CD4-positive, alpha-beta memory T cell (primary cell): ENCODE measurements at places on chromosomes 11 and 22.

- H3K36me3 ChIP-seq = peaks cover 6% of the 10 kb centered on the region
- no peaks in the 10 kb centered on the region for H3K27me3 ChIP-seq
- DNase-seq = no peak
- H3K4me1 ChIP-seq = no peaks in the 10 kb centered on the region
Observed at GRCh38 chr22:44132724-44133123, 48.0 kb upstream of the PARVG start.

DNA sequence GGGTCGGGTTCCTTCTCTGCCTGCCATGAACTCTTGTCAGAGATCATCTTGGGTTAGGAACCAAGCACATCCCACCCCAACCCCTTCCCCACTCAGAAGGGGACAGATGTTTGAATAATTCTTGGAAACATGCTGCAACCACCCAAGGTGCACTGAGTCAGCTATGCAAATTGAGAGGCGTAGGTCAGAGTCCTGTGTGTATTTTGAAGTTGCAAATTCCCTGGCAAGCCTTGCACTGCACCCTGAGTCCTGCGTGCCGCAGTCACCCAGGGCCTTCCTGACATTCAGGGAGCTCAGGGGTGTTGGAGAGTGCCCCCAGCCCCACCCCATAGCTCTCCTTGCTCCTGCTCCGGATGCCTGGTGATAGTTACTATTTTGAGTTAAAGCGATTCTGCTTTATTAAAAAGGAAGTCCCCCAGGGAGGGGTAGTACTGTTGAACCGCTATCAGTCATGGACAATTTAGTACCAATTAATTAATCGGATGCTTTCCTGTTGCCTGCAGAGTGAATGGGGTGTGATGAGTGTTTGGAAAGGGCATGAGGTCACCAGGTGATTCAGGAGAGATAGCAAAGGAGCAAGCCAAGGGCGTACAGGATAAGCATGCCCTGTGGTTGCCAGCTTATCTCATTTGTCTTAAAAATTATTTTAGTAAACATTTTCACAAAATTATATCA, 123.7 kb downstream of the GRIK4 start:
- H3K36me3 ChIP-seq = no peaks in the 10 kb centered on the region
- H3K27ac ChIP-seq = no peak overlapping the region
- H3K27me3 ChIP-seq = no peaks in the 10 kb centered on the region
- no peaks in the 10 kb centered on the region for H3K4me1 ChIP-seq

- H3K36me3 ChIP-seq = no peaks in the 10 kb centered on the region
- H3K4me1 ChIP-seq = peaks cover 29% of the 10 kb centered on the region
- H3K27ac ChIP-seq = no peak overlapping the region
- H3K4me3 ChIP-seq = no peak overlapping the region
- no peaks in the 10 kb centered on the region for H3K27me3 ChIP-seq
- DNase-seq = no peak
Observed at GRCh38 chr11:78082146-78082545, 2.5 kb upstream of the NDUFC2 start.

DNA sequence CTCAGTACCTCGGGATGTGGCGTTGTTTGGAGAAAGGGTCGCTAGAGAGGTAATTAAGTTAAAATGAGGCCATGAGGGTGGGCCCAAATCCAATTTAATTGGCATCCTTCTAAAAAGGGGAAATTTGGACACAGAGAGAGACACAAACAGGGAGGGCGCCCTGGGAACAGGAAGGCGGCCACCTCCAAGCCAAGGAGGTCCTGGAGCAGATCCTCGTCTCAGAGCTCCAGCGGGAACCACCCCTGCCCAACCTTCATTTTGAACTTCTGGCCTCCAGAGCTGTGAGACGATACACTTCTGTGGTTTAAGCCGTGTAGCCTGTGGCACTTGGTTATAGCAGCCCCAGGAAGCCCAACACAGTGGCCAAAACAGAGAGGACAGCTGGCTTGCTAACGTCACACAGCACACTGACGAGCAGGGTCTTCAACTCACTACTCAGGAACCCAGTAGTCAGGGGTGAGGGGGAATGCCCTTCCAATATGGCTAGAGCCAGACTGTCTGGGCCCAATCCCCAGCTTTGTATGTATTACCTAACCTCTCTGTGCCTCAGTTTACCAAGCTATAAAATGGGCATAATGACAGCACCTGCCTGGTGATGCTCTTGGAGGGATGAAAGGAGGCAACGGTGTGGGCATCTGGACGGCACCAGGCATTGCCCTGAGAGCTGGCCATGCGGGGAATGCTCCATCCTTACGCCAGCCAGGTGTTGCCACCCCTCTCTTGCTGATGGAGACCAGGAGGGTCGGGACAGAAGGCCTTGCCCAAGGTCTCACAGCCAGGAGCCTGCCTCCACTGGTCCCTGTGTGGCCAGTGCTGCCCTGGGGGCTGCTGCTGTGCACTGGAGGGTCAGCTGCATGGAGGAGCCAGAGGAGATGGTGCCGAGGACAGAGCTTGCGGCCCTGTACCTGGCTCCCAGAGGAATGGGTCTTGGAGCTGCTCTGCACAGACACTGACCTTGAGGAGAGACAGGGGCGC, 53.3 kb upstream of the LINC01488 start:
- no peaks in the 10 kb centered on the region for H3K27me3 ChIP-seq
- DNase-seq = no peak
- H3K4me1 ChIP-seq = no peaks in the 10 kb centered on the region
- no peaks in the 10 kb centered on the region for H3K36me3 ChIP-seq

GRCh38 chr11:123110397-123110796, 48.5 kb upstream of the HSPA8 start:
- H3K36me3 ChIP-seq = no peaks in the 10 kb centered on the region
- no peaks in the 10 kb centered on the region for H3K27me3 ChIP-seq
- H3K4me3 ChIP-seq = no peak overlapping the region

- no peak overlapping the region for H3K4me3 ChIP-seq
- no peaks in the 10 kb centered on the region for H3K36me3 ChIP-seq
- H3K27me3 ChIP-seq = no peaks in the 10 kb centered on the region
Observed at GRCh38 chr11:125016413-125016812, 46.7 kb upstream of the SLC37A2 start.

- peaks cover 6% of the 10 kb centered on the region for H3K36me3 ChIP-seq
- no peak for DNase-seq
- peak overlapping the region; percentile 67 for H3K4me3 ChIP-seq
- no peaks in the 10 kb centered on the region for H3K27me3 ChIP-seq
Observed at GRCh38 chr11:65382804-65383368, 440 bp upstream of the SLC25A45 start.

DNA sequence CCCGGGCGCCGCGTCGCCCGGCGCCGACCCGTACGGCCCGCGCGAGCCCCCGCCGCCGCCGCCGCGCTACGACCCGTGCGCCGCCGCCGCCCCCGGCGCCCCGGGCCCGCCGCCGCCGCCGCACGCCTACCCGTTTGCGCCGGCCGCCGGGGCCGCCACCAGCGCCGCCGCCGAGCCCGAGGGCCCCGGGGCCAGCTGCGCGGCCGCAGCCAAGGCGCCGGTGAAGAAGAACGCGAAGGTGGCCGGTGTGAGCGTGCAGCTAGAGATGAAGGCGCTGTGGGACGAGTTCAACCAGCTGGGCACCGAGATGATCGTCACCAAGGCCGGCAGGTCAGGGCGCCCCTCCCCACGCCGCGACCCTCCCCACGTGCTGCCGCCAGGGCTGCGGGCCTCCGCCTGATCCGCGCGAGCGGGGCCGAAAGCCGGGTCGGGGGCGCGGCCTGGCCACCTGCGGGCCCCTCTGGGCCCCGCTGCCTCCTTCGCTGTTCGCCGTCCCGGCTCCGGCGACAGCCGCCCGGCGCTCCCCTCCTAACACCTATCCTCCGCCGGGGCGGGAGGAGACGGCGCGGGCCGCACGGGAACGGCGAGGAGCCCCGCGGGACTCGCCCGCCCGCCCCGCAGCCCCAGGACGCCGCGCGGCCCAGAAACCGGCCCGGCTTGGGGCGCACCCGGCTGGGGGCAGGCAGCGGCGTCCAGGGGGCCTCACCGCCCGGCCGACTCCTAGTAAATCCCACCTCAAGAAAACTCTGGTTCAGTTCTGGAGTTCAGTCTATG, 560 bp downstream of the TBX1 start:
- H3K27ac ChIP-seq = no peak overlapping the region
- peaks cover 27% of the 10 kb centered on the region for H3K4me1 ChIP-seq
- H3K27me3 ChIP-seq = peaks cover 28% of the 10 kb centered on the region
- H3K4me3 ChIP-seq = no peak overlapping the region
- DNase-seq = no peak

GRCh38 chr11:69654660-69655478, 13.9 kb downstream of the CCND1 start:
- no peak overlapping the region for H3K27ac ChIP-seq
- H3K36me3 ChIP-seq = no peaks in the 10 kb centered on the region
- H3K27me3 ChIP-seq = no peaks in the 10 kb centered on the region

- H3K27ac ChIP-seq = no peak overlapping the region
- no peaks in the 10 kb centered on the region for H3K4me1 ChIP-seq
- H3K4me3 ChIP-seq = no peak overlapping the region
- no peaks in the 10 kb centered on the region for H3K27me3 ChIP-seq
Observed at GRCh38 chr11:3631331-3631730, 10.5 kb downstream of the ART5 start.

- H3K4me1 ChIP-seq = peaks cover 18% of the 10 kb centered on the region
- no peak overlapping the region for H3K27ac ChIP-seq
- no peak for DNase-seq
- no peak overlapping the region for H3K4me3 ChIP-seq
Observed at GRCh38 chr22:31235081-31235480, 23.0 kb downstream of the LIMK2 start.

GRCh38 chr11:60265373-60266214, 14.9 kb upstream of the MS4A4A start:
- DNase-seq = no peak
- H3K36me3 ChIP-seq = no peaks in the 10 kb centered on the region
- H3K4me1 ChIP-seq = no peaks in the 10 kb centered on the region
- H3K27me3 ChIP-seq = no peaks in the 10 kb centered on the region
- H3K27ac ChIP-seq = no peak overlapping the region

- no peak for DNase-seq
- peaks cover 30% of the 10 kb centered on the region for H3K36me3 ChIP-seq
- H3K27ac ChIP-seq = no peak overlapping the region
- no peaks in the 10 kb centered on the region for H3K4me1 ChIP-seq
Observed at GRCh38 chr11:111726301-111726713, 39.9 kb downstream of the PPP2R1B start.

GRCh38 chr11:65551572-65552387, 6.4 kb downstream of the LTBP3 start:
- H3K27me3 ChIP-seq = no peaks in the 10 kb centered on the region
- H3K27ac ChIP-seq = no peak overlapping the region
- peaks cover 7% of the 10 kb centered on the region for H3K36me3 ChIP-seq
- H3K4me1 ChIP-seq = peaks cover 77% of the 10 kb centered on the region
- peak; percentile 62 for DNase-seq
- no peak overlapping the region for H3K4me3 ChIP-seq

GRCh38 chr11:128802358-128802981, 64.6 kb downstream of the KCNJ1 start:
- DNase-seq = no peak
- no peaks in the 10 kb centered on the region for H3K4me1 ChIP-seq
- no peak overlapping the region for H3K27ac ChIP-seq
- no peaks in the 10 kb centered on the region for H3K27me3 ChIP-seq

DNA sequence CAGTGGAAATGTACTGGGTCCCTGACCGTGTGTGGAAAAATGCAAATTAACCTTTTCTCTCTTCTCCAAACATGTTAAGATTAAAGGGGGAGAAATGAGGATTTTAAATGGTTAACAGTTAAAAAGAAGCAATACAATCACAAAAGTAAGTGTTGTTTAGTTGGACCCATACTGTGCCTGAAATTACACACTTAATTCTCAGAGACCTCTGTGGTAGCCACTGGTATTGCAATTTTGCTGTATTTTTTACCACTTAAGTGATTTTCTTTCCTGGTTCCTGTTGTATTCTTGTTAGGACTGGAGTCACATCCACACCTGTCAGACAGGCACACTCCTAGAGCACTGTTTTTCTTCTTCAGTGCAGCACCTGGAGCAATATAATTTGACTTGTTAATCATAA, 179.6 kb upstream of the PDGFD start:
- no peak for DNase-seq
- H3K27me3 ChIP-seq = no peaks in the 10 kb centered on the region
- H3K4me1 ChIP-seq = no peaks in the 10 kb centered on the region
- no peak overlapping the region for H3K27ac ChIP-seq
- no peak overlapping the region for H3K4me3 ChIP-seq
- no peaks in the 10 kb centered on the region for H3K36me3 ChIP-seq

- no peak for DNase-seq
- H3K4me1 ChIP-seq = no peaks in the 10 kb centered on the region
- H3K36me3 ChIP-seq = no peaks in the 10 kb centered on the region
- no peaks in the 10 kb centered on the region for H3K27me3 ChIP-seq
- no peak overlapping the region for H3K27ac ChIP-seq
- H3K4me3 ChIP-seq = no peak overlapping the region
Observed at GRCh38 chr11:36743039-36743438, 145.0 kb upstream of the RAG2 start.

DNA sequence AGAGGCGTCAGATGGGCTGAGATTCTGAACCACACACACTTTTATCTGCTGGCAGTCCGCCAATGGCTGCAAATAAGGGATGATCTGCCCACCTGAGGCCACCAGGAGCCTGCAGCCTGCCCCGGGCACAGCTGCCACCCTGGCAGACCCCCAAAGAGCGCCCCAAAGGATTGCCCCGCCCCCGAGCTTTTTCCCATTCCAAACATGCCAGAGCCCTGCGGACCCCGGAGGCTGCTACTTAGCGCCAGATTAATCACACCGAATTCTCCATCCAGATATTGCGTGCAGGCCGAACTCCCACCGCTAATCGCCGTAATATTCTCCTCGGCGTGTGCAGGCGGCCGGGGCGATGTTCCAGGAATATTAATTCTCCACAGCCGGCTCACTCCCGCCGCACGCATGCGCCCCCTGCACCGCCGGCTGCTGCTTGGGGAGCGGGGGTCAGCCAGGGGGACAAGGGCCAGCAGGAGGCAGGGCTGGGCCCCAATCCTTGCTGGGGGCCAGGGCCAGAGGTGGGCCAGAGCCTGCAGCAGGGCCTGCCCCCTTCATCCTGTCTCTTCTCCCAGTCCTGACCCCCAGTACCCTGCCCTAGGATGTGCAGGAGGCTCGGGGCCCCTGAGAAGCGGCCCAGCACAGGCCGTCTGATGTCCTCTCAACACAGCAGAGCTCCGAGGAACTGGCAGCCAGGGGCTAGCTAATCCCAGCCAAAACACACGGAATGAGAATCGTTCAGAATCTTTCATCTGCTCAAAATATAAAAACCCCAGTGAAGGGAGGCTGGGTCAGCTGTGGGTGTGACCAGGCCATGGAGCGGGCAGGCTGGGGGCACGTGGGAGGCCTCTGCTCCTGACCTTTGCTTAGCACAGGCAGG, 19.5 kb upstream of the TCF20 start:
- no peaks in the 10 kb centered on the region for H3K36me3 ChIP-seq
- DNase-seq = no peak
- no peaks in the 10 kb centered on the region for H3K27me3 ChIP-seq
- H3K4me1 ChIP-seq = peaks cover 49% of the 10 kb centered on the region

GRCh38 chr11:75262961-75263852, 22.6 kb downstream of the TPBGL start:
- H3K27ac ChIP-seq = no peak overlapping the region
- no peak for DNase-seq
- peaks cover 39% of the 10 kb centered on the region for H3K4me1 ChIP-seq
- no peak overlapping the region for H3K4me3 ChIP-seq
- no peaks in the 10 kb centered on the region for H3K27me3 ChIP-seq
